ENCODE measurements at places on chromosomes 2 and 18. TPM values are rescaled to one million over a fixed set of nuclear protein-coding genes. Genes with fewer than 3 reads are reported as not detected.

DNA sequence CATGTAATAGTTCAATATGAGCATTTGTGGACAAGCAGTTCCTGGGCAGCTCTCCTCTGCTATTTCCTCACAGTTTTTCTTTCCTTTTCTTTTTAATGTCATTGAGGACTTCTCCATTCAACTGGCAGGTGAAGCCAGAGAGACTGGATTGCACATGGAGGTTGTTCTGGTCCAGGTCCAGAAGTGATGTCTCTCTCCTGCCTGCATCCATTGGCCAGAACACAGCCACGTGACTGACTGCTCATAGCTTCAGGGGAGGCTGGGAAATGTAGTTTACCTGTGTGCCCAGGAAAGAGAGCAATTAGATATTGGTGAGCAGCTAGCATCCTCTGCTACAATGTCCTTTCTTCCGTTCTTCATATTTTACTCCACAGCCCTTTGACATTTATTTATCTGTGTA, 20.2 kb upstream of the ADAM23 start:
- DNase-seq, result no peak

- DNase-seq, result no peak
Observed at GRCh38 chr2:36223259-36223658, 132.3 kb upstream of the CRIM1 start.

DNA sequence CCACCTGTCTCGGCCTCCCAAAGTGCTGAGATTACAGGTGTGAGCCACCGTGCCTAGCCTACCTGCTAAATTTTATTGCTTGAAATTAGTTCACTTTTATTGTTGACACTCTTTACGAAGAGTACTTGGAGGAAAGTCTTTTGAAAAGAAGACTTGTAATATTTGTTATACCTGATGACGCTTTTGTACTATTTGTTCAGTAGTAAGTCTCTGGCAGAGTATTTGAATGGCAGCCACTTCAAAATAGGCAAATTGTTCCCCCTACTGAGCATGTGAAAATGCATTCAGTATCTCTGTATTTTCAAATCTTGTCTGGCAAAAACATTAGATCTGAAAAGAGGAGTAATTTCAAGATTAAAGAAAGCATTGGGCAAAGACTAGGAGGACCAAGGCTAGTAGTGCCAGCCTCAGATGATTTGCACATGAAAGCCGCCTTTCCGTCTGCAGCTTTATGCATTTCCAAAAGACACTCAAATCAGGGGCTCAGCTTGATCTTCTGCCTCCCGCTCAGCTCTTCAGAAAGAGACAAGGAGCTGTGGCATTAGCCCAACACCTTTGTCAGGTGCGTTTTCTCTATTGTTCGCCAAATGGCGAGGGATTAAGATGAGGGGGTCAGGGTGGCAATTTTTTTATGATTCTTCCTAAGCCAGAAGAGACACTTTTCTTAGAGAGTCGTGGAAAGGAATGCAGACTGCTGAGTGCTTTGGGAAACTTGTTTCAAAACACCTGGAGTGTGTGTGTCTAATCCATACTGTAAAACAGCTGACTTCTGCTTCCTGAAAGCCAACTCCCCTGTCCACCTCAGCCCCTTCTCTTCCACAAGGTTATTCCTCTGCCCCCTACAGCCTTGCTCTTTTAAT, 18.8 kb upstream of the FOXI3 start:
- DNase-seq, result no peak

GRCh38 chr2:65997961-65998360, 437.0 kb upstream of the MEIS1 start:
- no peak for DNase-seq

GRCh38 chr2:191435141-191435540, 189.9 kb downstream of the MYO1B start:
- no peak for DNase-seq

GRCh38 chr18:24306201-24306600, 91.4 kb downstream of the OSBPL1A start:
- DNase-seq, result no peak

GRCh38 chr2:103959174-103960128, 894.5 kb upstream of the POU3F3 start:
- DNase-seq, result peak; percentile 24

GRCh38 chr2:239831861-239832489, 193.2 kb downstream of the NDUFA10 start:
- DNase-seq, result no peak

GRCh38 chr2:235312571-235312970, 181.3 kb upstream of the AGAP1 start:
- no peak for DNase-seq

GRCh38 chr2:240734756-240735155, 43.1 kb downstream of the AQP12A start:
- no peak for DNase-seq

- DNase-seq, result no peak
Observed at GRCh38 chr2:99395589-99396130, 58.5 kb downstream of the EIF5B start.

- DNase-seq, result no peak
Observed at GRCh38 chr2:156891609-156892008, 365.9 kb upstream of the GALNT5 start.

DNA sequence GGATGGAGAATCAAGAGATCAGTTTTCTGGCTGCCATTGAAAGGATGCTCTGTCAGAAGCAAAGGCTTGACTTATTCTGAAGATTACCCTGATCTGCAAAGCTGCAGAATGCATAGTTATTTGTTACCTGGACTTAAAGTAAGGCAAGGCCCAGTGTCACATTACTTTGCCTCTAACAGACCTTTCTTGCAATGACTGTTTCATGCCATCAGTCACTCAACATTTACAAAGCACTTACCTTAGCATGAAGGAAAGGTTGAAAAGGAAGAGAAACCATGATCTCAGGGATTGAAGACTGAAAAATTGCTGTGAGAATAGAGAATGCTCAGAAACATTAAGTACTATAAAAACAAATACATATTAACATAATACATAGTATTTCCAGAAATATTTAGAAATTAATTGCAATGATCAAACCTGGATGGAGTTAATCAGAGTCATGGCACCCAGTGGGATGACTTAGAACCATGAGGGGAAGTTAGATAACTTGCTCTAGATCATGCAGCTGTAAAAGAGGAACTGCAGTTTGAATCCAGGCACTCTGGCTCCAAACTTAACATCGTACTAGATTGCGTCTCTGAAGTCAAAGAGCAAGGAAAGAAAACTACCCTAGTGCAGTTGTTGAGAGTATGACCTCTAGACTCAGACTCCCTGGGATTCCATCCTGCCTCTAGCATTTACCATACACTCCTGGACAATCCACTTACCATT, 26.5 kb upstream of the FAM117B start:
- DNase-seq, result no peak

The SERPINB4 gene
- not detected for total RNA-seq

The GPR35 gene
- 71.2 TPM for total RNA-seq

The ABCB11 gene
- total RNA-seq, result 0.23 TPM

The TEX44 gene
- total RNA-seq, result not detected

The SP140 gene
- 4.2 TPM for total RNA-seq

The REL gene
- 14.0 TPM for total RNA-seq

All from mucosa of gallbladder (tissue), 1 donor.